ENCODE measurements at places on chromosomes 12 and 14.

DNA sequence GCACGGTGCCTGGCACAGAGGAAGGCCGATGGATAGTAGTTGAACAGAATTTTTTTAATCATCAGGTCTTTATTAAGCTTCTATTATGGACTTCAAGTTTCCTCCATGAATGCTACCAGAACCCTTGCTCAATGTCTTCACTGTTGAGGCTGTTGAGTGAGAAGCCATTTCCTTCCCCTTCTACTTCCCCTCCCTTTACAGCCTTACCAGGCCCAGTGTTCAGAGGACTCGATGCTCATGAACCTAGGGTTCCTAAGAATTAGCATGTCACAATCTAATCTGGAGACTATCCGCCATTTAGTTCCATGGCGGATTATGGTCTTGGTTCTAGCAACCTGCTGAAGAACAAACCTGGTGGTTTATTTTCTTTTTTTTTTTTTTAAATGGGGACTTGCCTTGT lies 17.7 kb downstream of the ETV6 start:
- no peak for DNase-seq

- no peak for DNase-seq
Measured at GRCh38 chr12:20985399-20985798, 145.6 kb upstream of the SLCO1B1 start.

DNA sequence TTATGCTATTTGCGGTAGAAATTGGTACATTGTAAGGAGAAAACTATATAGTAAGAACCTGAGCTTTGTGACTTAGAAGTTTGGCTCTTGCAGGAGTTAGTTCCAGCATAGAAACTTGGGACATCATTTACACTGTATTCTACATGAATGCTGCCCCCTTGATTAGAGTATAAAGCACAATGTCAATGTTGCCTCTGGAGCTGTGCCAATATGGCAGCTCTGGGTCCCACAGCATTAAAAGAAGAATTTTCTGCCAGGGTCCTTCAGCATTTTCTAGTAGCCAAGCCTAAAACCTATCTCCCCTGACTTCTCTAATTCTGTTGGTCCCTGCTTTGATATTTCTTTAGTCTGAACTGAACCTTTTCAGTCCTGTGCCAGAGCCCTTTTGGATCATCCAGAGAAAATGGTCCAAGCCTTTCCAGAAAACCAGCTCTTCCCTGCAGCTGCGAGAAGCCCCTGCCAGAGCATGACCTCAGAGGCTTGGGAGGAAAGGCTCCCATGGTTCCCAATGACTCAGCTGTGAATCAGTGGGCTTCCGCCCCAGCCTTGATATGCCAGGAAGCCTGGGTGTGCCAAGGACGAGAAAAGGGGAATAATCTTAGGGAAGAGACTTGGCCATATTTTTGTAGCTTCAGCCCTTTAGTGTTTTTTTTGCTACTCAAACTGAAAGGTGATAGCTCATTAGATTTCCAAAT lies 43.2 kb downstream of the PLEKHG7 start:
- peak; percentile 99 for DNase-seq

DNA sequence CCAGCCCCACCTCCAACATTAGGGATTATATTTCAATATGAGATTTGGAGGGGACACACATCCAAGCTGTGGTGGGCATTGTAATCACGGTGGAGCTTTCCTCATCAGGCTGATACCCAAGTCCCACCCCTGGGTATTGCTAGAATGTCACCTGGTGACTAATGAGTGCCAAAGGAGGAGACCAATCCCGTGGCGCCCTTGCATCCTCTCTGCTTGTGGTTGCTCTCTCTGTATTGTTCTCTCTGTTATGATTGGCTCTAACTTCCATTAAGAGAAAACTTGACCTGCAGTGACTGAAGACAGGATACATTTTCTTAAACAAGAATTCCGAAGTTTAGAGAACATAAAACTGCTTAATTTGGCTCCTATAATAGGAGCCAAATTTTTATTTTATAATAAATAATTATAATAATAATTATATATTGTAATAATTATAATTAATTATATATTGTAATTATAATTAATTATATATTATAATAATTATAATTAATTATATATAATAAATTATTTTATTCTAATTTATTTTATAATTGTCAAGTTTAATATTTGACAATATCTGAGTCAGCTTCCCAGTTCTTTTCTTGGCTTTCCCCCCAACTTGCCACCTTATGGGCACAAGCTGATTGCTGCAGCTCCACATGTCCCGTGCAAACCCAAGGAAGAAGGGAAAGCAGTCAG lies 420.1 kb downstream of the DIO2 start:
- DNase-seq, result no peak

DNA sequence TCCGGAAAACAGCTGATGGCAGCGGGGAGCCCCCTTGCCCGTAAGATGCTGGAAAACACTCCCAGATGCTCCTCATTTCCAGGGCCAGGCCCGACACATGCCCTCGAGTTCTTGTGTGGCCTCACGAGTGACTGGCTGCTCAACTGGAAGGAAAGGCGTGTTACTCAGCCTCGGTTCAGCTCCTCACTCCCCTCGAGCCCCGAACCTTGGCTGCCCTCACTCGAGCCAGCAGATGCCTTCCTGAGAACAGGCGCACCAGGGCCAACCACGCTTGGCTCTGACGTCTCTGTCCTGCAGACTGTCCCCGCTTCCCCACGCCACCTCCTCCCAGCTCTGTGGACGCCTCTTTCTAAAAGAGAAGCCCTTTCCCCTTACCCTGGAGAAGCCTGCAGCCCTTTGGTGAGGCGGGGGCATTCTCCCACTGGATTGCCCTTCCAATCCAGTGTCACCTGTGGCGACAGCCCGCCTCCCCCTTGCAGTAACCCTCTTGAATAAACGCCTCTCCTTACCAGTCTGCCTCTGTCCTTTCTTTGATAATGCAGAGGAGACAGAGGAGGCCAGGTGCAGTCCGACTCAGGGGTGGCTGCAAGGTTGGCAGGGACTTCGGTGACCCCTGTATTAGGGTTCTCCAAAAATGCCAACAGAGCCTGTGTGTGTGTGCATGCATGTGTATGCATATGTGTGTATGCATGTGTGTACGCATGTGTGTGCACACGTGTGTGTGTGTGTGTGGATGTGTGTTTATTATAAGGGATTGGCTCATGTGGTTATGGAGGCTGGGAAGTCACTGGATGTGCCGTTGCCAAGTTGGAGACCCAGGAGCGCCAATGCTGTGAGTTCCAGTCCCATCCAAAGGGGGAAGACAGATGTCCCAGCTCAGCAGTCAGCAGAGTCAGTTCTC lies 166.3 kb downstream of the KIF26A start:
- DNase-seq, result no peak

DNA sequence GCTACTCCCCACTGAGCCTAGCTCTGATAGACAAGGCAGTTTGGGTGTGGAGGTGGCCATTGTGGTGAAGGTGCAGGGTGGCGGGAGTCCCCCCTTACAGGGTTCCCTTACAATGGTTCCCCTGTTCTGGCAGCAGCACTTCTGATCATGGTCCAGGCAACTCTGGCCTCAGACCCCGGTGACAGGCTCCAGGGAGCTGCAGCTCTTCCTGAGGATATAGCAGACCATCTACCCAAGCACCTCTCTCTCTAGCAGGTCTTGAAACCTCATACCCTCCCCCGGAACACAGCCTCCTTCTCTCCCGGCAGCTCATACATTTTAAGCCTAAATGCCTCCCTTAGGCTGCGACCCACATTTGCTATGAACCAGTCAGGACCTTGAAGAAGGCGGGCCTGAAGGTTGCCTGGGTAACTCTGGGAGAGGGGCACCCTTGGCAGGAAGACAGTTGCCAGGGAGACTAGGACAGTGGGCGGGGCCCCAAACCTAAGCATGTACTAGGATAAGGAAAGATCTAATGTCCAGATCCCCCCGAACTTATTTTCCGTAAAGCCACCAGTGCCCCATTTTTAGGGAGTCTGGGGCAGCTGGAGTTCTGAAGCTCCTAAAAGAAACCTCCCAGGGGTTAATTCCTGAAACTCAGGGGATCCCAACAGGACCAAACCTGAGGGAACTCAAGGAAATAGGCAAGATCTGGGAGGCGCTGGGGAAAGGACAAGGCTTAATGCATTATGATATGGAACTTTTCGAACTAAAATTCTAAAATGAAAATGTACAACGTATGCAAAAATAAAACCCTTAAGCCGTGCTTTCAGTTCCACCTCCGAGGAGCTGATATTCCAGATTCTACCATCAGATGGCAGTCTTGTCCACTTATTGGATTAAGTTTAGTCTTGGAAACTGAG lies 4.5 kb upstream of the GDF11 start:
- DNase-seq, result peak; percentile 84

- DNase-seq, result no peak
Measured at GRCh38 chr12:26928661-26929060, 9.1 kb downstream of the INTS13 start.

GRCh38 chr12:2225696-2226095 lies 172.9 kb downstream of the CACNA1C start:
- peak; percentile 81 for DNase-seq

GRCh38 chr12:30126944-30127343 lies 343.2 kb upstream of the TMTC1 start:
- no peak for DNase-seq

DNA sequence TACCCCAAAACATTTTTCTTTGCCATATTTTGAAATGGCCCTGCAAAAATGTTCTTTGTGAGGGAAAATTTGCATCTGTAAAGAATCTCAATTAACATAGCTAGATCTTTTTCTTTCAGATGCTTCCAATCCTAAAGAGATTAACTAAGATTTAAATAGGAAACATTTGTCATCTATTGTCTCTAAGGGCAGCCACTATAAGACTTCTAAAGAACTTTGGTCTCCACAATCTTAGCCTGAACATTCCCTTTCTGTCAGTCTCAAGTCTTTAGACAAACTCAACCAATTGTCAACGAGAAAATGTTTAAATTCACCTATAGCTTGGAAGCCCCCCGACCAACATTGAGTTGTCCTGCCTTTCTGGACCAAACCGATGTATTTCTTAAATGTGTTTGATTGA lies 71.1 kb upstream of the RASSF8 start:
- no peak for DNase-seq

DNA sequence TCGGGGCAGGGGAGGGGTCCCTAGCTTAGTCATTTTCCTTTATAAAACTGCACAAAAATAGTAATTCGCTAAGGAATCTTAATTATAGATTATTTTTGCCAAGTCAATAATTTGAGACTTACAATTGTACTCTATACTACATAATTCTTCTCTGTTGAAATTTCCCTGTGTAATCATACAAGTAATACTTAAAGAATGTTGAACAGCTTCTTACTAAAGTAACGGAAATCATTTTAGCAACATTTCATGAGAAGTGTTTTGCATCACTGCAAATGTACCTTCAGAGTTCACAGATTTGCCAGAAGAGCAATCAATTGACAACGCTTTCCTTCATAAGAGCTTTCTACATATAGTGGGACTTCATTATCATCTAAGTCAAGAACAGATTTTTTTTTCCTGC lies 7.9 kb upstream of the GNG2 start:
- DNase-seq, result peak; percentile 28

DNA sequence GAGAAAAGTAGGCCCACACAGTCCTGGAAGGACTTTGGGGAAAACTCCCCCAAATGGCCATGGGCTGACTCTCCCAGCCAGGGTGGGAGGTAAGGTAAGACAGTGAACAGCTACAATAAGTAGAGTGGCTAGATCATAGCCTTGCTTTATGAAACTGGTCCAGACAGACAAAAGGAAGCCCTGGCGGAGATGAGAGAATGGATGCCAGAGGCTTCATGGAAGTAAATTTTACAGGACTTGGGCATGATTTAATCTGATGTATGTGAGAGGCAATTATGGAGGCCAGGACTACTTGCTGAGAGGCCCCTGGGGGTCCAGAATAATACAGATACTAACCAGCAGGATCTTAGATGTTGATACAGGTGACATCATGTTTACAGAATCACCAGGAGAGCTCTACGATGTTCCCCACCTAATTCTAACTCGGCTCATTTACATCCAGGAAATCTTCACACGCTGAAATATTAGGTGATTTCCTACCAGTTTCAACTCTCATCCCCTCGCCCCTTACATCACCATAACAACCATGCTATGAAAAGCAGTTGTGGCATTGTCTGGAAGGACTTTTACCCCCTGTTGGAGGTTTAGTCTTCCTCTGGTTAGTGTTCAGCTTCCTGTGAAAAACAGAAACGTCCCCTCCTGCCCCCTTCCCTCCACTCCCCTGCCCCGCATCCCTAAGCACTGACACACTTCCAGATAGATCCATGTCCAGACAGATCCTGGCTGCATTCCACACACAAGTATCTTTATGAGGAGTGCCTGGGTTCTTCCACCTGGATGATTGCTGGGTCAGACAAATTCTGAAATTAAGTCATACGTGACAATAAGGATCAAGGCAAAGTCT lies 39.5 kb upstream of the NT5DC3 start:
- no peak for DNase-seq

- no peak for DNase-seq
Measured at GRCh38 chr12:24795699-24796347, 153.1 kb downstream of the BCAT1 start.

DNA sequence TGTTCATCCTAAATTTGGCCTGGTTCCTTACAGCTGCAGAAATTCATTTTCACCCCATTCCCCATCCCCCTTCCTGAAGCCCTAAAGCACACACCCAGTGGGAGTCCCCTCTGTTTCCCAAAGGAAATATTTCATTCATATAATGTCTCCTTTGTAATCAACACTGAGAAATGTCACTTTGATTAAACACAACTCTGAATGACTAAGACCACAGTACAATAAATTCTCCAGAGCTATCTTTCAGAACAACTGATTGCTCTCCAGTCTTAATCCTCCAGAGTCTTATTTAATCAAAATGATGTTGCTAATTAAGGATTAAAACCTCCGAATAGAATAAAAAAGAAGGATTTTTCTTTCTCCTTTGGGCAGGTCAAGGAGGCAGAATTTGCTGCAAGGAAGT lies 6.4 kb downstream of the SLC15A5 start:
- DNase-seq, result no peak

DNA sequence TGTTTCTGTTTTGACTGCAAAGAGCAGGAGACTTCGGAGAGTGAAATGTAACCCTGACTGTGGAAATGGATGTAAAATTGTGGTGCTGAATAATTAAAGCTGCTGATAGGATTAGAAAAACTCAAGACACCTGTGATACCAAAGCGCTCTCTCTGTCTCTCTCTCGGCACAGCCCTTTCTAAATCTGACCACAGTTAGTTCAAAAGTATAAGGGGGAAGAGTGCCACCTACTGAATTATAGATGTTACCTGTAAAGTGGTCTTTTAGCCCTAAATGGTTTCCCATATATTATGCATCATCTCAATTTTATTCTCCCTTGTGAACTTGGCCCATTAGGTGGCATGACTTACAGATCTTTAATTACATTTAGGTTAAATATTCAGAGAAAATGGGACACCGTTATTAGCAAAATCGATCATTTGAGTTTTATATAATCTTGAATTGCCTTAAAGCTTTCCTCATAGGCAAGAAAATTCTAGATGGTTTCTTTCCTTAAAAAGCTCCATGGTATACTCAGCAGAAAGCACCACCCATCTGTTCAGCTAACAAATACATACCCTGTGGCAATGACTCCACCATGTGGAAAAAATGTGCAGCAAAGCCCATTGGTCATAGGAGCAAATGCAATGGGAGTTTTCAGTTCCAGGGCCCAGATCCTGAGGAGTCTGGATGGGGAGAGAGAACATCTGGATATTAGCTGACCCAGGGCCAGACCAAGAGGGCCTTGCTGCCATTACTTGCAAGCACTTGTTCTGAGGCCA lies 18.1 kb downstream of the RFC5 start:
- peak; percentile 71 for DNase-seq

- DNase-seq, result no peak
Measured at GRCh38 chr12:77522247-77522646, 308.4 kb upstream of the NAV3 start.
